NCI-H146 (cell line): ENCODE measurements at places on chromosomes 7 and 10.

DNA sequence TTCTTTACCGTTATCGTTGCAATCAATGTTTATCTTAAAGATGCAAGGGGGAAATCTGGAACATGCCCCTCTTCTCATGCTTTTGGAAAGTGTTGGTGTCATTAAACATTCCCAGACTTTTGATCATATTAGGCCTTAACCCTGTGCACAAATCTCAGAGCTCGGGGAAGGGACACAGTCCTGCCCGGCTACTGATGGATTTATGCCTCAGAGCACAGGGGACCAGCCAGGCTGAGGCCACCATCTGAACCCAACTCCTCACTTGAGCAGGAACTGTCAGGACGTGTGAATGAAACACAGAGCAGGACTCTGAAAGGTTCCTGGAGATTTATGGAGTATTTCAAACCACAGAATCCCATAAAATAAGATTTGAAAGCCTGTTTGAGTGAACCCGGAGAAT lies 132.0 kb upstream of the CXCL12 start:
- no peak for DNase-seq

DNA sequence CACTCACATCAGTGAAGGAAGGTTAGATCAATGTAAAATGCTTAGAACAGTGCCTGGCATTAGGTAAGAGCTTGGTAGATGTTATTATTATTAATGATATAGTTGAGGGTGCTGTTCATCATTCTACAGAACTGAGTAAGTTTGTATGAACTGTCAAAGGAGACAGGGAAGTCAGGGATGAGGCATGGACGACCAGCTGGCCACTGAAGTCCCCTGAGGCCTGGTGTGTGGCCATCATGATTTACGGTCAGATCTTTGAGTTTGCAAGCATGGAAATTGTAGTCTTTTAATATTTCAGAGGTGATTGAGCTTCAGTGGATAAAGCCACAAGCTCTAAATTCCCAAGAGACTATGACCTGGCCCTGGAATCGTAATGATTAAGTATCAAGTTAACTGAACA lies 6.9 kb downstream of the ARMC3 start:
- no peak for DNase-seq

GRCh38 chr10:111356571-111356970 lies 279.7 kb downstream of the ADRA2A start:
- DNase-seq: no peak

DNA sequence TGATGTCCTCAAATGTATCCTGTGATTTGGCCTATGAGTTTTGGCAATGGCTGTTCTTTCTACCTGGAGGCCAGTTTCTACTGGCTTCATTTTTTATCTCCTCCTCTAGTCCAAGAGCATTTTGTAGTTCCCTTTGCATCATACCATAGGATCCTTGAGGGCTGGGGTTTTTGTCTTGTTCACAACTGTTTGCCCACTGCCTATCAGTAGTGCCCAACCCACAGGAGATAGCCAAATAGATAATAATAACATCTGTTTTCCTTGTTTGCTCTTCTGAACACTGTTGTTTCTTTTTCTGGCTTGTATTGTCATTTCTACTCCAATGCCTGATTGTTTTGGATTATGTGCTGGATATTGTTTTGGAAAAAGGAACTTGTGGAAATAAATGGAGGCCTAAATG lies 3.4 kb downstream of the CDK1 start:
- peak; percentile 28 for DNase-seq

DNA sequence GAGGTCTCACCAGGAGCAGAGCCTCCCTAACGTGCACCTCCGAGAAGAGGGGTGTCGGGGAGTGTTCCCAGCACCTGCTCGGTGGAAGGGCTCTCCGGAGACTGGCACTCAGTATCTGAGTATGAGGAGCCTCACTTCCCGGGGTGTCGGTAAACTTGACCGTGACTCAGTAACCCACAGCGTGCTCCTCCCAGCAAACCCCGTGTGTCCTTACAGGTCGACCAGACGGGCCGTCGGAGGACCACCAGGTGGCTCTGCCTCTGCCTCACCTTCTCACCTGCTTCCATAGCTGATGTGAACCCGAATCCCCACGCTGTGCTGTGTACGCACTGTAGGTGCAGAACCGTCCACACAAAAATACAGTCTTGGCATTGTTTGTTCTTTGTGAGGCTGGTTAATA lies 29.0 kb upstream of the KNDC1 start:
- no peak for DNase-seq

GRCh38 chr7:120807390-120807789 lies 50.6 kb downstream of the TSPAN12 start:
- no peak for DNase-seq

GRCh38 chr10:1299041-1299726 lies 243.0 kb downstream of the WDR37 start:
- DNase-seq: no peak

DNA sequence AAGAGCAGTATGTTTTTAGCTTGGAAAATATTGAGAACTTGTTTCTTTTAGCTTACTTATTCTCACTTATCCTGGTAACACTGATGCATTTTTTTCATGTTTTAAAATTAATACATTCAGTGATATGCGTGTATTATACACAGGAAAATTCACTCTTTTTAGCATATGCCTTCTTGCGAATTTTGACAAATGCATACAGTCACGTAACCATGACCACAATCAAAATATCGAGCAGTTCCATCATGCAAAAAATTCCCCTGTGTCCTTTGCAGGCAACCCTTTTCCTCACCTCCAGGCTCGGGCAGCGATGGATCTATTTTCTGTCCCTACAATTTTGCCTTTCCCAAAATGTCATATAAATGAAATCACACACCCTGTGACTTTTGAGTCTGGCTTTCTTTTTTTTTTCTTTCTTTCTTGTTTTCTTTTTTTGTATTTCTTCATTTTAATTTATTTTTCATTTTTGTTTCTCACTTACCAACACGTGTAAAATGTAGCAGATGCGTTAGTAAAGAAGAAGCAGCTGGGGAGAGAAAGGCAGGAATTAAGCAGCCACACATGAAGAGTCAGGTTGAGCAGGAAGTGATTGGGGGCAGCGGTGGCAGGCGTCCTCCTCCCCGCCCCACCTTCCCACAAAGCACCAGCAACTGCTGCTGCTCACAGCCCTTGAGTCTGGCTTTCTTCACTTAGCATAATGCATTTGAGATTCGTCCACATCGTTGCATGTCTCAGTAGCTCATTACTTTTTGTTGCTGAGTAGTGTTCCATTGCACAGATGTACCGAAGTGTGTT lies 29.9 kb downstream of the ADRB1 start:
- no peak for DNase-seq

GRCh38 chr7:157009778-157010587 lies 480 bp downstream of the MNX1 start:
- peak; percentile 55 for DNase-seq

- no peak for DNase-seq
Measured at GRCh38 chr7:69245646-69246045, 352.6 kb upstream of the AUTS2 start.
